ENCODE measurements at places on chromosomes 6 and 20.

- no peak for DNase-seq
Observed at GRCh38 chr20:56433880-56434255, 21.8 kb downstream of the CASS4 start.

DNA sequence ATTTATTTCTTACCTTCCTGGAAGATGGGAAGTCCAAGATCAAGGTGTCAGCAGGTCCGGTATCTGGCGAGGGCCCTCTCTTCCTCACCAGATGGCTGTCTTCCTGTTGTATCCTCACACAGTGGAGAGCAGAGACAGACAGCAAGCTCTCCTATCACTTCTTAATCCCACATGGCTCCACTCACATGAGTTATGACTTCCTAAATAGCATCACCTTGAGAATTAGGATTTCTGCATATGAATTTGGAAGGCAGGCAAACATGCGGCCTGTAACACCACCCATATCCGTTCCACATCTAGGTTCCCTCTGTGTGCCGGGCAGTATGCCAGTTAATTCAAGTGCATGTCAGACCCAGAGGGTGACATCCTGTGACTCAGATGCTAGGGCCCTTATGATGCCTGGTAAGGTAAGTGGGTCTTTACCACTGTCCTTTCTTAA, 2.1 kb downstream of the RAET1E start:
- DNase-seq: no peak

- DNase-seq: no peak
Observed at GRCh38 chr6:80209430-80209829, 103.0 kb downstream of the BCKDHB start.

DNA sequence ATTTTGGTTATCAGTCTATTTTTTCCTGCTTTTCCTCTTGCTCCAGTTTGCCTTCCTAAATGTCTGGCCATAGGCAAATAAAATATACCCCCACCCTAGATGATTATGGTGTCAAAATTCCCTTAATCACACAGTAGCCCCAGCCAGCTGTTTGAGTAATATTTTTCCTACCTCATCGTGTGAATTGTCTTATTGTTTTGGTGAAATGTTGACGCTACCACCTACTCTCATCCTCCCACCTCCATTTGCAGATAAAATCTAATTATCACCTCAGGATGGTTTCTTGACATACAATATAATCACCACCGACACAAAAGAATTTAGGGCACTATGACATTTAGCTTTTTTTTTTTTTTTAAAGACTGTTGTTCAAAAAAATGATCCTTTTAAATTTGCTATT, 44.1 kb upstream of the FUCA2 start:
- no peak for DNase-seq
